GM10248 (cell line): ENCODE measurements at places on chromosomes 3 and 15.

DNA sequence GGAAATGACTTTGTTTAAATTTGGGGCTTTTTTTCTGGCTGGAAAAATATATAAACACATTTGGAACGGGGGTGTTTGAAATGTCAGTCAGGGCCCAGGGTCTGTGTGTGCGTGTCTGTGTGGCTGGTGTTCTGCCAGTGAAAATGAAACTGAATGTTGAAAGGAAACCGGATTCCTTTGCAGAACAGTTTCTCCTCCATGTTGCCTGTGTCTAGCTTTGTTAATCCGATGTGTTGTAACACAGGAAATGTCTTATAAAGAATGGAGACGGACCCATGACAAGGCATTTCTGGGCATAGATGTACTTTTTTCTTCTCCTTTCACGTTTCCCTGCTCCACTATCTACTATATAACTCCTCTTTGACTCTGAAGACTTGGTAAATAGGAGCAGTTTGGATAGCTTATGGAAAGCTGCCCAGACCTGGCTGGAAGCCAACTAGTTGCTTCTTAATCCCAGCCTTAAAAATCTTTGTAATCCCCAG, 2.8 kb downstream of the SQOR start:
- DNase-seq: peak; percentile 77

DNA sequence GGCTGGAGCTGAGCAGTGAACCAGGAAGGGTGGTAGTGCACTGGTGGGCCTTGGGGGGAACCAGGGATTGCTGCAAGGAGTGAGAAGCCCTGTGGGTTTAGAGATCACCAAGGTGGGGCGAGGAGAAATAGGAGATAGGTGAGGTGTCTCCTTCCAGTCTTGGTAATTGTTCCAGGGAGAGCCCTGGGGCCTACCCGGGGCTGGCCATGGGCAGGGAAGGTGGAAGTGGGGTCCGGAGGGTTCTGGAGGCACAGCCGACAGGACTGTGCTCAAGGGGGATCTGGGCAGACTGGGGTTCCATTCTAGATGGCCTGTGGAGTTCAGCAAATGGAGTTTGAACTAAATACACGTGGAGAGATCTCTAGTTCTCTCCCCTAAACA, 4.5 kb downstream of the CHST13 start:
- DNase-seq: no peak

- DNase-seq: no peak
Measured at GRCh38 chr3:138827222-138827621, 7.5 kb downstream of the PIK3CB start.

GRCh38 chr3:196987022-196987421, 18.4 kb upstream of the PIGZ start:
- DNase-seq: no peak

- DNase-seq: no peak
Measured at GRCh38 chr3:197957790-197958133, 2.3 kb upstream of the LMLN start.

DNA sequence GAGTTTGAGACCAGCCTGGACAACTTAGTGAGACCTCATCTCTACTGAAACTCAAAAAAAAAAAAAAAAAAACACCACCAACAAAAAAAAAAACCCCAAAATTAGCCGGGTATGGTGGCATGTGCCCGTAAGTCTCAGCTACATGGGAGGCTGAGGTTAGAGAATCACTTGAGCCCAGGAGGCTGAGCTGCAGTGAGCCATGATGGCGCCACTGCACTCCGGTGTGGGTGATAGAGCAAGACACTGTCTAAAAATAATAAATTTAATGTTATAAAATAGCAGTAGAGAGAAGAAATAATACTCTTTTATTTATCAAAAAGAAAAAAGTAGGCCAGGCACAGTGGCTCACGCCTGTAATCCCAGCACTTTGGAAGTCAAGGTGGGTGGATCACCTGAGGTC, 17.4 kb downstream of the RCCD1 start:
- DNase-seq: no peak

DNA sequence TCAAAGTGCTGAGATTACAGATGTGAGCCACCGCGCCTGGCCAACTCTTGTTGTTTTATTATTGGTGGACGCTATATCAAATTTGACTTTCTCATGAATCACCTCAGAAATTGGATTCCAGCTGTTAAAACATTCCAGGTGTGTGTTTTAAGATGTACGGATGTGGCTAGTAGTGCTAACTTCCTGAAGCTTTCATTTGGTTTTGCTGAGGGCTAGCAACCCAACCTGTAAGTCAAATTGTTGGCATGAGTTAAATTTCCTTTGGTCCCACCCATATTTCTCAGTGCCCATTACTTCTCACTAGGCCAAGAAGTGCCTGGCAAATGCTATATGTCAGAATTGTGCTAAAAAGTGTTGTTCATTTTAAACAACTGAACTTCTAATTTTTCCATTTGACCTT, 13.1 kb upstream of the KAT2B start:
- no peak for DNase-seq

- no peak for DNase-seq
Measured at GRCh38 chr15:59814409-59814808, 125.3 kb upstream of the BNIP2 start.

DNA sequence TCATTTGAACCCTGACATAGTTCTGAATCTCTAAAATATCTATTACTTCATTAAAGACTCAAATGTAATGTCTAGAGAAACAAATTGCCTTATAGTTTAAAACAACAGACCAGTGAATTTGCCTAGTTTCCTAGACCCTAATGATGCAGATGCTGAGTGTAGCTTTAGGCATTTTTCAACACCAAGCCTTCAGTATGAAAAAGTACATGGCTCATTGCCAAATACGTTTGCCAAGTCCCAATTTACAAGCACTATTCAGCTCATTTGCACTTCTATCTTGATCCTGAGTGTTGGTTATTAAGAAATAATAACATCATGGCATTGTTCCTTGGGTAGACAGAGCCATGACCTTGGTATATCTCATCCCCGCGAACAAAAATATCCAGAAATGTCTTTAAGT, 46.8 kb downstream of the EOMES start:
- no peak for DNase-seq

DNA sequence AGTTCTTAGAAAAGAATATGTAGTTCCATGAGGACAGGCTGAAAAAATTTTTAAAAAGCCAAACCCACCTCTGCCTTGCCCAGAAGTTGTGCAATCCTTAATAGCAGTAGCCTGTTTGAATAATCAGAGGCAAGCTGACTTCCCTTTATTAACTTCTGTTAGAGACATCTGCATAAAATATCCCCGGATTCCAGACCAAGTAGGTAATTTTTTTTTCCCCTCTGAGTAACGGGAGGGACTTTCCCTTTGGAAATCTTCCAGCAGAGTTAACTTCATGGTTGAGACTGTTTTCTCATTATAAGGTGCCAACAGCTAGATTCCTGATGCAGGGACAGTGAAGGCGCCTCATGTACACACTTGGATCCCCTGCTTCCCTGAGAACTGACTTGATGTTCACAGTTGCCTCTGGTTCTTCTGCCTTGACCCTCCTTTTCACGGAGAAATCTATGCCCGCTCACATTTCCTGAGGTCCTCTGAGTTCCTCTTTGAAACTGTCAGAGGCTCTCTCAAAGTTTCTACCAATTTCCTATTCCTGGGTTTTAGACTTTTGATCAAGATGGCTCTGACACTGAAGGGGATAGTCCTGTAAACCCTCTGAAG, 227.6 kb upstream of the BHLHE40 start:
- DNase-seq: peak; percentile 49

GRCh38 chr3:169575381-169575780, 88.1 kb downstream of the MECOM start:
- DNase-seq: no peak

DNA sequence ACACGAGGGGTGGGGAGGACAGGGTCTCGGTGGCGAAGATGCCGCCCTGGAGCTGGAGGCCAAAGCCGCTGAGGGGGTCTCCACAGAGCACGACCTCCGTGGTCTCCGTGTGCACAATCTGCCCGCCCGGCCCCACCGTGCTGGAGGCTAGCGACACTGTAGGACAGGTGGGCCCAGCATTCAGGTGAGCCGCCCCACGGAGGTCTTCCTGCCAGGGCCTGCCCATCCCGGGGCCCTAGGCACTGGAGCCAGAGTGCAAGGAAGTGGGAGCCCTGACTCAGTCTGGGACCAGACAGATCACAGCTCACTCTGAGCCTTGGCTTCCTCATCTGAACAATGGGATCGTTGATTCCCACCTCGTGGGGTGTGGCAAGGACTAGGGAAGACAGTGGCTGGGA, 25.8 kb downstream of the GRIP2 start:
- DNase-seq: no peak

GRCh38 chr3:28125342-28125741, 116.1 kb upstream of the CMC1 start:
- DNase-seq: no peak

DNA sequence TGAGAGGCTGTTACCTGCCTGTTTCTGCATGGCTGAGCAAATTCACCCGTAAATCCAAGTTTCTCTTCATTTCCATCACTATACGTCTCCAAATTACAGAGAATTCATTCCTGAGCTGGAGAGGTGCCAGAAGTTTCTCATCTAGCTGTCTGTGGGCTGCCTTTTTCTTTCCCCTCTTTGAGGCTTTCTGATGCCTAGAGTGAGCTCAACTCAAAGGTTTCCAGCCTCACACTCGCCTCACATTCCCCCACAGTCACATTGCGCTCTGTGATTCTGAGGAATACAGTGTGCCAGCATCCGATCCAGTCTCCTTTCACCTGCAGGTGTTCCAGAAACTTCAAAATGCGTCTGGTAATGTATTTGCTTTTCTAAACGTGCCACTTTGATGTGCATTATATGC, 267.2 kb downstream of the MFSD1 start:
- no peak for DNase-seq

GRCh38 chr3:87771337-87772192, 287.2 kb downstream of the CGGBP1 start:
- peak; percentile 24 for DNase-seq

DNA sequence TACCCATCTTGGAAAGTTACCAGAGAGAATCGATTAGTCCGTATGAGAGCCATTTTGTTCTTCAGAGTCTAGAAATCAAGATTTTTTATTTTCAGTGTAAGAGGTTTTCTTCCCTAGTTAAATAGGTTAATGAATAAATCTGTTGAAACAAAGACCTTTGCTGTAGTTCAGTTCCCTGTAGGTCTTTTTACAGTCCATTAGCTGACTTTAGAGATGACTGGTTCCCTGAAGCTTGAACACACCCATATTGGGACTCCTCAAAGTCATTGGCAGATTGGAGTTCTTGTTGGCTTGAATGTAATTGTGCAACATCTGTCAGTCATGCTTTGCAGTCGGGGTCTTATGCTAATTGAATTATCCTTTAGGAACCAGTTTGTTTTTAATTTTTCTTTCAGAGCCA, 45.3 kb downstream of the SEMA6D start:
- DNase-seq: no peak

DNA sequence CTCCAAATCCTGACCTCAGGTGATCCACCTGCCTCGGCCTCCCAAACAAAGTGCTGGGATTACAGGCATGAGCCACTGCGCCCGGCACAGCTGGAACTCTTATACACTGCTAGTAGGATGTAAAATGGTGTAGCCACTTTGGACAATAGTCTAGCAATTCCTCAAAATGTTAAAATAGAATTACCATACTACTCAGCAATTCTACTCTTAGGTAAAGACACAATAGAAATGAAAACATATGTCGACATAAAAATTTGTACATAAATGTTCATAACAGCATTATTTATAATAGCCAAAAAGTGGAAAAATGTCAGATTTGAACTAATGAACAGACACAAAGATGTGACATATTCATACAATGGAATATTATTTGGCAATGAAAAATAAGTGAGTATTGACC, 33.4 kb downstream of the RAD18 start:
- no peak for DNase-seq

DNA sequence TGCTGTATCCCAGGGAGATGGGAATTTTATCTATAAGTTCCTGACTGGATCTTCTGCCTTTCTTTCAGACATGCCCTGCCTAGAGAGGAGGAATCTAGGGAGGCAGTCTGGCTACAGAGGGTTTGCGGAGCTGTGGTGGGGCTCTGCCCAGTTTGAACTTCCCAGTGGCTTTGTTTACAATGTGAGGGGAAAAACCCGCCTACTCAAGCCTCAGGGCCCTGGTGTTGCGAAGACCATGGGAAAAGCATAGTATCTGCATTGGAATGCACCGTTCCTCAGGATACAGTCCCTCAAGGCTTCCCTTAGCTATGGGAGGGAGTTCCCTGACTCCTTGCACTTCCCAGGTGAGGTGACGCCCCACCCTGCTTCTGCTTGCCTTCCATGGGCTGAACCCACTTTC, 168.7 kb downstream of the TMEM108 start:
- no peak for DNase-seq

GRCh38 chr3:51642462-51642861, 28.6 kb upstream of the TEX264 start:
- DNase-seq: no peak

DNA sequence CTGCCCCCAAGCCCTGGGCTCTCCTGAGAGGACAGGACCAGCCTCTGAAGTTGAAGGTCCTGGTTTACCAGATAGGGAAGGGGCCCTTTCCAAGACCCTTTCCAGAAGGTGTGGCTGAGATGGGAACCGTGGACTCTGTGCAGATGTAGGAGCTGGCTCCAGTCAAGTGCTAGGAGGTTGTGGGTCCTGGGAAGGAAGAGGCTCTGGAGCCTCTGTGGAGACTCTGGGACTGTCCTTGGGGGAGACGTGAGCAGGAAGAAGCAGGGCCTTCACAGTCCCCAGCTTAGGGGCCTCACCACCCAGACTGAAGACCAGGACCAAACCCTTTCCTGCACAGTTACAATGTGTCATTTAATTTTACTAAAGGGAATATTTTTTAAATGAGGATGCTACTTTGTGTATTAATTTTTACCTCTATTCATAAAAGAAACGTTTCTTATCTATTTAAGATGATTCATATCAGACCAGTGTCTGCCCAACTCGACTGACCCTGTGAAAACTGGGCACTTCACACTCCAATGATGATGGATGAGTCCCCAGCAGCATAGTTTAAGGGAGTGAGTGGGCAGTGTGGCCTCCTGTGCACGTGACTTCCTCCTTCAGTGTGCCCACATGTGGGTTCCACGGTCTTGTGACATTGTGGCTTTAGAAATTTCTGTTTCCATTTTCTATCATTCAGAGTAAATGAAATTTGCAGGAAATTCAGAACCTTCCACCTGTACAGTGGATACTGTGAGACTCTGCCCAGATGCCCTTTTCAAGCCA, 10.9 kb downstream of the CCR5AS start:
- no peak for DNase-seq

- DNase-seq: no peak
Measured at GRCh38 chr15:69393831-69394491, 20.2 kb upstream of the KIF23 start.

GRCh38 chr15:38260077-38260476, 7.4 kb downstream of the SPRED1 start:
- no peak for DNase-seq
